Right lung (tissue), 10 donors: ENCODE measurements at places on chromosomes 2 and 18. TPM values are rescaled to one million over a fixed set of nuclear protein-coding genes. Genes with fewer than 3 reads are reported as not detected.
A peak's percentile ranks its signal among the peaks of the same experiment; 100 is the strongest.

Gene RGPD5
- 23.7 TPM for polyA plus RNA-seq

DNA sequence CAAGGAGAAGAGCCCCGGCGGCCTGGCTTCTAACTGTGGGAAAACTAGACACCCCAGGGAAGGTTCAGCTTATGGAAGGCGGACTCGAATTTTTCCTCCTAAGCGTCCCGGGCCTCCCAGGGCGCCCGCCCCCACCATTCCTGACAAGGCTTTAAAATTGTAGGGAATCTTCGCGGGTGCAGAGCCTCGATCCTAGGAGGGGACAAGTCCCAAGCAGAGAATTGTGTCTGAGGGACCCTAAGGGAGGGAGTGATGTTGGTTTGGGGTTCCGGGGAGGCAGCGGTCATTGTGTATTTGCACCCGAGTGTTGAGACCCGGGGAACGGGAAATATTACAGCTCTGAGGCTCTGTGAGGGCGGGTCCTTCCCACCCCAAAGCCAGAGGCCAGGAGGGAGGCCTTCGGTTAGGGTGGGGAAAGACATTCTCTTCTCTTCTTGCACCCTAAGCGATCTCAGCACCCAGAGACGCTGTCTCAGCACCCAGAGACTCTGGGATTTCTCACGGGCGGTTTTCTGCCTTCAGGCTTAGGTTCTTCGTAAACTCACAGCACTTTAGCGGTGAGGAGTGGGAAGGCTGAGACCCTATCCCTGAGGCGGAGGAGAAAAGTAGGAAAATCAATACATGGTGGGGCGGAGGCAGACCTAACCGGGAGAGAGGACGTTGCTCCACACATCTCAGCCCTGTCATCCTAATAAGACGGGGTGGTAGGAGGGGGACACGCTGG, 7.6 kb downstream of the OSR1 start:
- DNase-seq, result no peak

GRCh38 chr18:48538531-48539405, at the start of gene CTIF:
Gene CTIF (plus strand): TSS chr18:48539031. CDS start chr18:48619566, 80,535 bp downstream.
- DNase-seq, result peak; percentile 96

GRCh38 chr2:50004667-50005066, 850.4 kb upstream of the FSHR start:
- DNase-seq, result no peak

- no peak for DNase-seq
Measured at GRCh38 chr2:225616372-225616771, 216.9 kb downstream of the NYAP2 start.

DNA sequence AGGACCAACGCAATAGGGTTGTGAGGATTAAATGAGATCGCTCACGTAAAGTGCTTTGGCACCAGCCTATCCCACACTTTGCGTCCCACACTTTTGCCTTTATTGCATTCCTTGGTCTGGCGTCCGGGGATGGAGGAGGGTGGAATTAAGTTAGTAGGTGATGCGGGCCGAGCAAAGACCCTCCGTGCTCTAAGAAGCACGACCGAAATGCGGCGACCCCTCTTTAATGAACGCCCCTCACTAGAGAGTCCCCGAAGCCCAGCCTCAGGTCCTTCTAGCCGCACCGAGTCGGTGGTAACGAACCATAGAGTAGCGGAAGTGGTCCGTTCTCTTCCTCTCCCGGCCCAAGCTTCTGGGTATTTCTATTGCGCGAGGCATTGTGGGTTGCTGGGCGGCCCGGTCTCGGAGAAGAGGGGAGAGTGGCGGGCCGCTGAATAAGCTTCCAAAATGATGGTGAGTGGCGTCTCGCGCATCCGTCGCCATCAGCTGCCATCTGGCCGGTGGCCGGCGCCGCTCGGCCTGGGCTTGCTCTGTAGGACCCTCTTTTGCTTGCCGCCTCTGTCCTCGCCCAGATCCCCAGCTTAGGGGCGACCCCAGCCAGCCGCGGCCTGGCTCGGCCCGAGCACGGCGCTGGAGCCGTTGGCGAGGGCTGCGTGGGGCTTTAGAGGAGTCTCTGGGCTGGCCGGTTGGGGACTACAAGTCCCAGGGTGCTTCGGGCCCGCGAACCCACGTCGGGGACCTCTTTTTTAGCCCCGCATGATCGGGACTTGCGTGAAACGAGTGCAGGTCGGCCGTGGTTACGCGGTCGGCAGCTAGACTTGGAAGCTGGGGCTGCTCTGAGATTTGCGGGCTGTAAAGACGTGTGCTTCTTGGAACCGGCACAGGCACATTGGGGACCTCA, at the start of gene CCT7:
Gene CCT7 (plus strand): TSS at position 377 of the 901 bp plus-strand sequence. CDS start 71 bp downstream, at position 448.
- peak; percentile 88 for DNase-seq

Gene TLX2
- polyA plus RNA-seq, result 0.14 TPM

Gene SNRNP27
- 70.5 TPM for polyA plus RNA-seq

DNA sequence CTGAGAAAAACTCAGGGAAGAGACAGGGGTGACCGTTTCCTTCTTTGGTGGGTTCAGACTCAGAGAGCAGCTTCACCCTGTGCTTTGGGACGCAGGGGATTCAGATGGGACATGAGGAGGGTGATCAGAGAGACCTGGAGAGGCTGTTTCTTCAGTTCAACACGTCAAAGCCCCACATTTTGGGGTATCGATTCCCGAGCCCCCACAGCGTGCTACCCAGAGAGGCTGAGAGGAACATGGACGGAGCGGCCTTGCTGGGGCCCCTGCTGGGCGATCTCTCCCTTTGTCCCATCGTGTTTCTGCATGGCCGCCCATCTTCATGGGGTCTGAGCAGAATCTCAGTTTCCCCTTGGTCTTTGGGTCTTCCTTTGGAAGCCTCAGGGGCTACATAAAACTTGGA, 38.2 kb upstream of the PXDN start:
- no peak for DNase-seq

Gene SMPD4
- 64.7 TPM for polyA plus RNA-seq

GRCh38 chr18:56240405-56240804, 398.0 kb downstream of the TXNL1 start:
- no peak for DNase-seq

- DNase-seq, result no peak
Measured at GRCh38 chr18:31104444-31104843, 2.2 kb upstream of the DSC2 start.

DNA sequence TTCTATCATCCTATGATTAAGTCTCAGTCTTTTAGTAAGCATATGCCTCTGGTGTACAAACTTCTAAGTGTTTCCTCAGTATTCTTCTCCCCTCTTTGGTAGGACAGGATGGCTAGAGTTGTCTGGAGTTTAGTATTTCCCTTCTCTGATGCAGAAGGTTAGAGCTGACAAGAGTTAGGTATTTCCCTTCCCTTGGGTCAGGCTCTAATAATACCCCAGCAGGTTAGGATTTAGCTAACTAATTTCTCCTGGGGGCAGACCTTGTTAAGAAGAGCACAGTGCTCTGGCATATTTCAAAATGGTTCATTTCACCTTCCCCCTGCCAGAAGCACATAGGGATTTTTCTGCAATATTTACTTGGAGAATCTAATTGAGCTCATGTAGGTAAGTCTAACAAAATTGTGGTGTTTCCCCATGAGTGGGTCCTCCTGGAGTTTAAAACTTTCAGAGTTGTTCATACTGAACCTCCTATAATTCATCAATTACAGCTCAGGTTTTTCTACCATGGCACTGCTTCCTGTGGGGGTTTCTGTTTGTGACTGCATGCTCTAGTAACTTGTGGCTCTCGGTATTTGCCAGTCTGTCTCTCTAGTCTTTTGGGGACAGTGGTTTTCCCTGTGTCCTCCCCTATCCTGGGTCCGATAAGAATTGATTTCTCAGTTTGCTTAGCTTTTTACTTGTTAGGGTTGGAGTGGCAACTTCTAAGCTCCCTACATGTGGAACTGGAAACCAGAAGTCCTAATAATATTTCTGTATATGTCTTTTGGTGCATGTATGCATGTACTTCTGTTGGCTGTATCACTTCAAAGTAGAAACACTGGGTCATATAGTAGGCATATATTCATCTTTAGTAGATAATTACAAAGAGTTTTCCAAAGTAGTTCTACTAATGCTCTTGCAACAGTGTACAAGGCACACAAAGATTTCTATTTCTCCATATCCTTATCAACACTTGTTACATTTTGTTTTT, 77.7 kb downstream of the GDF7 start:
- DNase-seq, result no peak

Gene ANKRD62
- polyA plus RNA-seq, result 0.09 TPM

DNA sequence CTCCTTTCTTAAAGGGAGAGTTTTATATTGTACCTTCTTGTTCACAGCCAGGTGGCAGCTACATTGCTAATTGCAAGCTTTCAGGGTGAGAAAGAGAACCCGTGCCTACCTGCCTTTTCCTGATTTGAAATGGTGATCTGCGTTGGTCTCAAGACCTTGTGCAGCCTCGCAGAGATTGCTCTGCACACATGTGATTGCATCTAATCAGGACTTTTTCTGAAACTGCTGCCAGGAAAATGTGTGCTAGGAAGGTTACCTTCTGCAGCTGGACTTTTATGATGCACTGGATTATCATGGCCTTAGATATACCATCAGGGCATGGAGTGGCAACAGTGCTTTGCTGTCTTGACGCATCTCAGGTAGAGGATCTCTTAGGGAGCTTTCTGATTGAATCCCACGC, 45.1 kb downstream of the AGAP1 start:
- no peak for DNase-seq

DNA sequence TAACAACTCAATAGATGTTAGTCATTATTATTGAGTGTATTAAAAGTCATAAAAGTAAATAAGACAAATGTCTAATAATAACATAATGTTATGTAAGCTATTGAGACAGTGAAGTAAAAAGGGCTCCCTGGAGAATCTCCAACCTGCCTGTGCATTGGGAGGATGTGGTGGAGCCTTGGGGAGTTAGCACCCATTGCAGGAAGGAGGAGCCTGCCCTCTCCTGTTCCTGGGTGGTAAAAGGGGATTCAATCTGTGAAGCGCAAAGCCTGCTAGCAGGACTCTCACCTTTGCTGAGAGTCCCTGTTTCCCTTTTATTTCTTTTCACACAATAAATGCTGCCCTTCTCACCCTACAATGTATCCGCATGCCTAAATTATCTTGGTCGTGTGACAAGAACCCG, 206.1 kb downstream of the RAB3GAP1 start:
- no peak for DNase-seq

Gene C18orf63
- polyA plus RNA-seq, result not detected

GRCh38 chr2:31980674-31981356, 30.0 kb downstream of the MEMO1 start:
- no peak for DNase-seq

DNA sequence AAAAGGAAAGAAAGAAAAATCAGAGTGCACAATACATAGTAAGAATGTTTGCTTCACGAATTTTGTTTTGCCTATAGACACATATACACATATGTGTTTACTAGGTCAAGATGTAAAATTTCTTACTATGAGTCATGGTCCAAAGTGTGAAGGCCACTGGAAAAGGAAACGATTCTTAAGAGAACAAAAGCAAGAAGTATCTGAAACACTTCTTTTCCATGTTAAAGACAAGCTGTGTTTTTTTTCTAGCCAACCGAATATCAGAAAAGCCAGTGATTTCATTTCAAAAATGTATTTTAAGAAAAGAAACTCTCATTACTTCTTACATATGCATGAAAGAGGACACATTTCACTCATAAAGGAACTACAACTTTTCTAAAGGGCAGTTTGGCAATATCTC, 24.9 kb downstream of the PECR start:
- no peak for DNase-seq

GRCh38 chr2:238466243-238466756, 39.6 kb downstream of the ASB1 start:
- DNase-seq, result peak; percentile 26

- no peak for DNase-seq
Measured at GRCh38 chr2:238644095-238645081, 203.5 kb upstream of the TWIST2 start.

DNA sequence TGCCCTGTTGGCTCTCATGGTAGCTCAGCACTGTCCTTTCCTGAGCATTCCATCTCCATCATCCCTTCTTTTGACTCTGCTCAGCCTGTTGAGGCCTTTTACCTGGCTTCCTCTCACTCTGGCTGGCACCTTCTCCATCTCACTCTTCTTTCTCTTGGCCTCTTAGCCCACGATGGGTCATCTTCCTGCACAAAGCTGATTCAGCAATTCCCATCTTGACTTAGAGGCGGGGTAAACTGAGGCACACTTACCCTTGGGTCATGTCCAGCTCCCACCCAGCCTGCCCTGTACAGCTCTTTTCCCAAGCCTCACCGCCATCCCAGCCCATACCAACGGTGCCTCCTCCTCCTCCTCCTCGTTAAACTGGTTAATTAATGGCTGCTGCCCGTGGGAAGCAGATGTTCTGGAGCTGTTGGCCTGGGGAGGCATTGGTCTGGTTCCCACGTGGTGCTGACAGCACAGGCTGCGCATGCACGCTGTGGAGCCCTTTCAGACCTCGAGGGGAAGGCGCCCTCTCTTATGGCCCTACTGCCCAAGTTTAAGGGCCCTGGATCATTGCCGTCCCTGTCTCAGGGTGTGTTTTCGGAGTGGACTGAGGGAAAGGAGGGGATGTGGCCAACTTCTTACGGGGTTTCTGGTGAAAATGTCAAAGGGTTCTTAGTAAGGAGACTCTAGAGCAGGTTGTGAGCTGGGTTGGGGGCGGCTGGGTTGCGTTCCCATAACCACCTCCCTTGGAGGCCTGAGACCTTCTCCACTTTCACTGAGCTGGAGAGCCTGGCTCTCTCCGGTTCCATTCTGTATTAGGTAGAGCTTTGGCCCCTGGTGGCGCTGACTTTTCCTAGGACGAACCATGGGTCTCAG, 10.9 kb downstream of the WNT10A start:
- DNase-seq, result no peak

GRCh38 chr2:59938181-59938580, 615.3 kb downstream of the BCL11A start:
- DNase-seq, result no peak

- DNase-seq, result no peak
Measured at GRCh38 chr18:9428862-9429661, 46.3 kb upstream of the RALBP1 start.

- no peak for DNase-seq
Measured at GRCh38 chr2:219748671-219749570, 121.5 kb downstream of the SLC4A3 start.

DNA sequence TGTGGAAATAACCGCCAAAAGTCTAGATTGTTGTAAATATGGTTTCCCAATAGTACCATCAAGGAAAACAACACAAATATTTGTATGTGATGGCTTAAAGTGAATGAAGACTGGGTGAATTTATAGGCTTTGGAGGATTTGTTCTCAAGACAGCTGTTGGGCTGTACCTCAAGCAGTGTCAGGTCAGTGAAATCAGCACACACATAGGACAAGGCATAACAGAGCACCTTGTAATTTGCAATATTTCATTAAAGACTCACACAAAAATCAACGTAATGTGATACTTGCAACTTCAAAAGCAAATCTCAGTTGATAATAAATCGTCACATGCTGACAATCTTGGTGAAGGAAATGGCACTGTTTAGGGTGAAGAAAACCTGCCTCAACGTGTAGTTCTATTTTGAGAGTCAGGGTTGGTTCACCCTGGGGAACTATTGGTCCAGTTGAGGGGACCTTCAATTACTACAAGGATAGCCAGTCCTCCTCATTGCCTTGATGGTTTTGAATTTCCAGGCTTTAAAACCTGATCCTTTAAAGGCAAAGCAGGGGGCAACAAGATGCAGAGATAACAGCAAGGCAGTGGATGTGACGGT, 126.8 kb upstream of the ST6GAL2 start:
- DNase-seq, result no peak

DNA sequence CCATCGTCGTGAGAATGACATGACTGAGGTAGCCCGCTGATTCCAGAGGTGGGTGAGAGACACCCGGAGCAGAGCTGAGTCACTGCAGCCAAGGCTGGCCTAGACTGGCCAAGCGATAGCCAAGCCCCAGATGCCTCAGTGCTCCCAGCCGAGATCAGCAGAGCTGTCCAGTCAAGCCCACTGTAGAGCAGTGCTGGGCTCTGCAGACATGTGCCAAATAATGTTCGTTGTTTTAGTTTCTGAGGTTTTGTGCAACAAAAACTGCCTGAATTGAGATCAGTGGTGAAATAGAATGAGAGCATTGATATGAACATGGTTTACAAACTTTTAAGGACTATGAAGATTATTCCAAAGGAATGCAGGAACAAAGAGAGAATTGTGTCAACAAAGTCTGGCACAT, 42.1 kb downstream of the INSIG2 start:
- DNase-seq, result no peak
